Stimulated activated CD4-positive, alpha-beta T cell treated with anti-CD3 and anti-CD28 coated beads, TNF-alpha, amount 100 ng/mL, for 4 hours (primary cell): ENCODE measurements at places on chromosomes 6 and 20.
A peak's percentile ranks its signal among the peaks of the same experiment; 100 is the strongest.

GRCh38 chr6:111680015-111680712 lies 74.5 kb upstream of the TRAF3IP2 start:
- no peak for DNase-seq

- DNase-seq = no peak
Observed at GRCh38 chr6:157832250-157832967, 9.4 kb downstream of the SNX9 start.

- DNase-seq = no peak
Observed at GRCh38 chr6:146910611-146911010, 293.6 kb upstream of the STXBP5 start.

DNA sequence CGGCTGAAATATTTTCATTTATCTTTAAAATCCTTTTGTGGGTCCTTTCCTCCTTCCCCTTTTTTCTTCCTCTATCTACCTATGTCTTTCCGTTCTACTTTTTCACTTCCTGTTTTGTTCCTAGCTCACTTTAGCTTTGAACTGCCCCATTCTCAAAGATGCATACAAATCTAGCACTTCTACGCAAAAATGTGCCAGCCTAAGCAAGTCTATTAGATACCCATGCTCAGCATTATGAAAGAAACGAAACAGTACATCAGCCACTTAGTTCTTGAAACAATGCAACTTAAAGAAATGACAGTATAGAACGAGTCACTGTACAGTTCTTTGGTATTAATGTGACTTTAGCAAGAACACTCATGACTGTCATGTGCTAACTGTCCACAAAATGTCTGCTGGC lies 47.3 kb upstream of the MARCKS start:
- DNase-seq = no peak

GRCh38 chr6:131763749-131764148 lies 44.1 kb upstream of the ENPP1 start:
- DNase-seq = no peak

GRCh38 chr20:16501301-16501700 lies 71.9 kb downstream of the KIF16B start:
- no peak for DNase-seq

DNA sequence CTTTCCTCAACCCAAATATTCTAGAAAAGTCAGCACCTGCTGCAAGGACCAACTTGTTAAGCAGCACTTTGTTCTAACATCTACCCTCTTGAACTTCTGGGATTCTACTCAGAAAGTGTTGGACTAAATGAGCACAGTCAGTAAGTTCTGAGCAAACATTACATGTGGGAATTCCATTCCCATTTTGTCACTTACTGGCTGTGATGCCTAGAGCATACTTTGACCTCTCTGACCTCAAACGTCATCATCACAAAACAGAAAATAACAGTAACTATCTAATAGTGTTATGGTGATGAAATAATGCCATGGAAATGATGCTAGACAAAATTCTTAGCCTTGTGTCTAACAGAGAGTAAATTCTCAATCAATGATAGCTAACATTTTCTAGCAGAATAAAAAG lies 829.4 kb downstream of the EPHA7 start:
- DNase-seq = no peak

DNA sequence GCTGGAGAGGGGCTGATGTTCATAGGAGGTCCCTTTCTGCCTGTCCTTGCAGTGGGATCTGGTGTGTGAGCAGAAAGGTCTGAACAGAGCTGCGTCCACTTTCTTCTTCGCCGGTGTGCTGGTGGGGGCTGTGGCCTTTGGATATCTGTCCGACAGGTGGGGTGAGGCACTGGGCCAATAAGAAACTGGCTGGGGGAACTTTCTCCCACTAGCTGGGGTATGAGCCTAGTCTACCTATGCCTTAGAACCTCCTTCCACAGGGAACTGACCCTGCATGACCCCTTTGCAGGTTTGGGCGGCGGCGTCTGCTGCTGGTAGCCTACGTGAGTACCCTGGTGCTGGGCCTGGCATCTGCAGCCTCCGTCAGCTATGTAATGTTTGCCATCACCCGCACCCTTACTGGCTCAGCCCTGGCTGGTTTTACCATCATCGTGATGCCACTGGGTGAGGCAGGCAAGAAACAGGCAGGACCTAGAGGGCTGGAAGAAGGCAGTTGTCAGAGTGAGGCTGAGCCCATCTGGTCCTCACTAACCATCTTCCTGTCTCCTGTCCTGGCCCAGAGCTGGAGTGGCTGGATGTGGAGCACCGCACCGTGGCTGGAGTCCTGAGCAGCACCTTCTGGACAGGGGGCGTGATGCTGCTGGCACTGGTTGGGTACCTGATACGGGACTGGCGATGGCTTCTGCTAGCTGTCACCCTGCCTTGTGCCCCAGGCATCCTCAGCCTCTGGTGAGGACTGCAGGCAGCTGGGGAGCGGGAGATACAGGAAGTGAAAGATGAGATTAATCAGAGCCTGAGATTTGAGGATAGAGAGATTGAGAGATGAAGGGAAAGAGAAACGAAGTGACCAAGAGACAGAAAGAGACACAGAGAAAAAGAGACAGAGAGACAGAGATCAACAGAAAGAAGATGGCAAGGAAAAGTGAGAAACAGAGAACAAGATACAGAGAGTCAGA lies 1.6 kb downstream of the SLC22A7 start:
- no peak for DNase-seq

DNA sequence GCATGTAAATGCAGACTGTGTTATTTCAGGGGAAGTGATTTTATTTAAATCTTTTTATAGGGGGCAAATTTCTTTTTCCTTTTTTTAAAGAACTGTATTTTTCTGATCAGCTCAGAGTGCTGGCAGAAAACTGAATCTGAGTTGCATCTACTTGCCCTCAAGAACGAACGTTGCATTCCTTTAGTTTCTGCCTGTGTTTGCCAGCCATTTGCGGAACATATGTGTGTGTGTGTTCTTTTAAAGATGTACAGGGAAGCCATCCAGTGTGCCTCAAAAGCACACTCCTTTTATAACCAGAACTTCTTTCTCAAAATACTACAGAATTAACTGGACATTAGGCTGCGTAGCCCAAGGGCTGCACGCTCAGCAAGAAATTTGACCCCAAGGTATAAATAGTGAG lies 25.8 kb upstream of the INSM1 start:
- DNase-seq = no peak

DNA sequence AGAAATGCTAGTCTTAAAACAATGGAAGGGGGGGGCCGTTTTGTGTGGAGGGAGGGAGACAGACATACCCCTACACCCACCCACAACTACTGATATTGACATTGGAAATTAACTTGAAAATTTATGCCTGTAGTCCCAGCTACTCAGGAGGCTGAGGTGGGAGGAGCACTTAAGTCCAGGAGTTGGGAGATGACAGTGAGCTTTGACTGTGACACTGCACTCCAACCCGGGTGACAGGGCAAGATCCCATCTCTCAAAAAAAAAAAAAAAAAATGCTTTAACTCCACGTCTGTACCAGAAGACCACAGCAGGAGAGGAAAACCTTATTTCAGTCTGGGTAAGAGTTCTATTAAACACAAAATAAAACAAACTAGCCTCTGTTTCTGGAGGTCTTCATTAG lies 2.2 kb downstream of the TBC1D20 start:
- DNase-seq = no peak

DNA sequence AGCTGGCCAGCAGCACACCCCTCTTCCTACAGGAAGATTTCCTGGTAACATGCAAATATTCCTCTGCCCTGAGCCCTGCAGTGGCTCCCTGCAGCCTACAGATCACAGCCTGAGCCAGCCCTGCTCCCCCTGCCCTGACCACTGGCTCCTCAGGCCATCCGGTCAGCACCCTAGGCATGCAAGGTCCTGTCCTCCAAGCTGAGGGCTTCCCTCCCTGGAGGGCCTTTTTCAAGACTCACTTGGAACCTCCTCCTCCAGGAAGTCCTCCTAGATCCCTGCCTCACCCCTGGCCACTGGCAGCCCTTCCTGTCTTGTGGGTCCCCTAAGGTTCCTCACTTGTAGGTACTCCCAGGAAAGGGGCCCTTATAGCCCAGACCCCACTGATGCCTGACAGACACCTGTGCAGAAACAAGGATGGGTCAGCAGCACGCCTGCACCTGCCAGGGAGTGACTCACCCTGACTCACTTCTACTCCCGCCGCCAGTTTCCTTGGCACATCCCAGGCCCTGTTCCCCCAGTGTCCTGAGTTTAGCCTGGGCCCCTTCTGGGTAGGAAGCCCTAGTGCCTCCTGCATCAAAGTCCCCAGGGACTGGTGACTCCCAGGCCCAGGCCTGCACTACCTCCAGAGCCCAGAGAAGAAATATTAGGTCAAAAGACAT lies 3.2 kb downstream of the SLC4A11 start:
- DNase-seq = no peak

- DNase-seq = no peak
Observed at GRCh38 chr20:38355161-38356012, 9.1 kb downstream of the LBP start.

DNA sequence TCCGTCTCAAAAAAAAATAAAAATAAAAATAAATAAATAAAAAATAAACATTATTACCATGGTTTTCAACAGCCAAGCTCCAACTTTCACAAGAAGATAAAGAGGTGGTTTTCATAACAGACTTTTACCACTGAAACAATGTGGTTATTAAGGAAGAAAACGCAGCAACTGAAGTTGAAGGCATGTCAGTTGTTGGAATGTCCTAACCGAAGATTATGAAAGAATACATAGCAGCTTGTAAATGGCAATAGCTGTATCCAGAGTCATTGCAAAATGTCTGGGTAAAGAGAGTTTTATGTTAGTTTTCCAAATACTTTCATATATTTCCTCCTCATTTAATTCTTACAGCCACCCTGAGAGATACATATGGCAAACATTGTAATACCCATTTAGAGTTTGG lies 161.6 kb upstream of the MARCKS start:
- no peak for DNase-seq

- DNase-seq = no peak
Observed at GRCh38 chr20:7772371-7772770, 167.9 kb downstream of the HAO1 start.

- DNase-seq = no peak
Observed at GRCh38 chr20:46277602-46278001, 30.7 kb downstream of the CDH22 start.

DNA sequence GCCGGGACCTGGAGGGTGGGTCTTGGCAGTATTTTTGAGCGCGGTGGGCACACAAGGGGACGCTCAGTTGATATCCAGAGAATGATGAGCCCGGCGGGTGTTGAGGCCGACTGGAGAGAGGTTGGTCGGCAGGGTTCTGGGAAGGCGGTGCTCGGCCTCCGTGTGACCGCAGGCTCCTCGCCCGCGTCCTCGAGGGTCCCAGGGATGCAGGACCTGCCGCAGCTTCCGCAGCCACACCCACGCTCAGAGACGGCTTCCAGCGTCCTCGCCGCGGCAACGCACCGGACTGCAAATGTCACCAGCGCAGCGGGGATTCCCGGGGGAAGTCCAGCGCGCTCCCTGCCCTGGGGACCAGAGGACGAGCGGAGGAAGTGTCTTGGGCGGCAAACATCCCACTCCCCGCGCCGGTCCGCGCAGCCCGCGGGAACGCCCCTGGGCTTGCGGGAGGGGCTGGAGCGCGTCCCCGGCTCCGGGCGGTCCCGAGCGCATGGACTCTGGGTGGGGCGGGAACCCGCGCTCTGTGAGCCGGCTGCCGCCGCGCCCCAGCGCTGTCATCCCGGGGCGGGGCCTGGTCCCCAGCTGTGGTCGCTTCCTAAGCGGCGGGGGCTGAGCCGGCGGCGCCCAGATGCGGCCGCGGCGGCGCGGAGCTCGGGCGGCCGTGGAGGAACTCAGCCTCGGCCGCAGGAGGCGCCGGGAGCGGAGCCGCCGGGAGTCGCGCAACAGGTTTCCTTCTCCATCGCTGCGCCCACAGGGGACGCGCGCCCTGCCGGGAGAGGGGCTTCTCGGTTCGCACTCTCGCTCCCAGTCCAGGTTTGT lies at the start of gene STX11:
Gene STX11 (plus strand): TSS at position 624 of the 816 bp plus-strand sequence. CDS start 36,111 bp downstream, outside the sequence.
- DNase-seq = peak; percentile 68

- no peak for DNase-seq
Observed at GRCh38 chr6:20202699-20203302, 9.5 kb downstream of the MBOAT1 start.

GRCh38 chr6:158328952-158329351 lies 16.7 kb downstream of the TULP4 start:
- no peak for DNase-seq

DNA sequence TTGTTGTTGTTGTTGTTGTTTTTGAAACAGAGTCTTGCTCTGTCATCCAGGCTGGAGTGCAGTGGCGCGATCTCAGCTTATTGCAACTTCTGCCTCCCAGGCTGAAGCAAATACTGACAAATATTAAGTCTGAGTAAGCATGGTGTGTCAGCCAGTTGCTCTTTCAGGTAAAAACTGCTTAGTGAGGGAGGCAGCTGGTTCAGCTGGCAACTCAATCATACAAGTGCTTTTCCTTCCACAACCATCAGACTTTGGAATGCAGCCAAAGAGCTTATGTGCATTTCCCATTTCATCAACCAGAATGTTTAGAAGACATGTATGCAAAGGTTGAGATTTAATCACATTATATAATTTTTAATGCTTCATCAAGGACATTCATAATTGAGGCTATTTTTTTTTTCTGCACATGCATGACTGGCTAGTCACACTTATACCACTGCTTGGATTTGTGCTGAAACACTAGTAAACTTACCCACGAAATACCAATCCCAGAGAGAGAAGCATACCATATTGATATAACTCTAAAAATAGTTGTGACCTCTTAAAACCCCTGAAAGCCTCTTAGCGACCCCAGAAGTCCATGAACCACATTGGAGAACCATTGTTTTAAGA lies 56.0 kb downstream of the CLIC5 start:
- no peak for DNase-seq

- DNase-seq = no peak
Observed at GRCh38 chr20:35674921-35675320, 10.2 kb upstream of the CPNE1 start.

- no peak for DNase-seq
Observed at GRCh38 chr20:37346236-37346534, 245 bp downstream of the SRC start.

DNA sequence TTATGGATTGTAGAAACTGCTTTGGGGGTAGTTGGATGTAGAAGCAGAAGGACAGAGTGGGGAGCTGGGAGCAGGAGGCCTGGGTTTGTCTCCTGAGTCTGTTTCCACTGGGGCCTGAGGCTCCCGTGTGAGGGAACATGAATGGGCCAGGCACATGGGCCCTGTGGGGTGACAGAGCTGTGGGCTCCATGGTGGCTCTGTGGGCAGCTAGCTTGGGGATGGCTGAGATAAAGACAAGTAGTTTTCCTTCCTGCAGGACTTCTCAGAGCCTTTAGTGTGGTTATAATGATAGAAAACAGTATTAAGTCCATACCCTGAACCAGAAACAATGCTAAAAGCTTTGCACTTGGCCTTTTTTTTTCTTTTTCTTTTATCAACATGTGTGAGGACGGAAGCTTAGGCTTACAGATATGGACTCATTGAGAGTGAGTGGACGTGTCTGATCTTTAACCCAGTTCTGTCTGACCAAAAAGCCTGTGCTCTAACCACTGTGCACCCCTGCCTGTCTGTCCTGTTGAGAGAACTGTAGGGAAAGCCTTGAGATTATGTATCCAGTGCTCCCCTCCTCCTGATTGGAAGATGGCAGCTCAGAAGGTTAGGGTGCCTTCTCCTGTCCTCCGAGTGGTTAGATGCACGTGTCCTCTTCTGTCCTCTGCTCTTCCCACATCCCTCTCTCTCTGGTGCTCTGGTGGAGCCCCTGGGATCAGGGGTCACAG lies 98.3 kb downstream of the CDH26 start:
- DNase-seq = no peak

GRCh38 chr20:51456511-51457509 lies 85.7 kb downstream of the NFATC2 start:
- DNase-seq = no peak
